Activated CD4-positive, alpha-beta T cell treated with anti-CD3 and anti-CD28 coated beads, Interleukin-2, amount 50 U/mL, for 24 hours (primary cell): ENCODE measurements at places on chromosomes 12 and 14.

GRCh38 chr12:47819896-47820630 lies at the start of gene HDAC7:
TSS of gene HDAC7 (minus strand) at chr12:47819903. CDS start at chr12:47819785, 118 bp downstream.
- DNase-seq, result peak; percentile 49

DNA sequence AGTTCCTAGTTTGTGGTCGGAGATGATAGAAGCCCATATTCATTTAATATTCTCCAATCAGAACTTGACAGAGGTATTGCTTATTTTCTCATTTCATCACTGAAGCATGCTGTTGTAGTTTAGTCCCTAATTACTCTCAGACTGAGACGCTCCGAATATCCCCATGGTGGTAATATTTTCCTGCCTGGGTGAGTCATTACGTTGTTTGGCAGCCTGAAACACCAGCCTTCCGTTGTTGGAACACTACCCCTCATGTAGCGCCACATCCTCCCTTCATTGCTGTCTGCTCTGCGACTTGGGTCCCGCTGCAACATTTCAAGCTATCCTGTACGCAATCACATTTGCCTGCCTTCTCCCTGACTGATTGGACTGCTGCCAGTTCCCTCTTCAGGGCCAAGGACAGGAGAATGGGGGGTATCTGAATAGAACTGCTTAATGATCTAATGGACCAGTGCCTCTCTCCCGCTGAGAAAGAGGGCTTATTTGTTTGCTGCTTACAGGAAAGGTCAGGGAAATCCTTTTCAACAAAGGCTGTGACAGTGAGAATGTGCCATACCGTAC lies 369.1 kb downstream of the NPAS3 start:
- no peak for DNase-seq

- no peak for DNase-seq
These were observed 6.0 kb upstream of the VAMP1 start for GRCh38 chr12:6476489-6476888.

GRCh38 chr14:99670361-99671234 lies 13.5 kb upstream of the CYP46A1 start:
- DNase-seq, result no peak

- DNase-seq, result no peak
These were observed 190.4 kb upstream of the CPNE8 start for GRCh38 chr12:39095636-39096330.

- no peak for DNase-seq
These were observed 256.4 kb downstream of the NUAK1 start for GRCh38 chr12:105882404-105882803.

DNA sequence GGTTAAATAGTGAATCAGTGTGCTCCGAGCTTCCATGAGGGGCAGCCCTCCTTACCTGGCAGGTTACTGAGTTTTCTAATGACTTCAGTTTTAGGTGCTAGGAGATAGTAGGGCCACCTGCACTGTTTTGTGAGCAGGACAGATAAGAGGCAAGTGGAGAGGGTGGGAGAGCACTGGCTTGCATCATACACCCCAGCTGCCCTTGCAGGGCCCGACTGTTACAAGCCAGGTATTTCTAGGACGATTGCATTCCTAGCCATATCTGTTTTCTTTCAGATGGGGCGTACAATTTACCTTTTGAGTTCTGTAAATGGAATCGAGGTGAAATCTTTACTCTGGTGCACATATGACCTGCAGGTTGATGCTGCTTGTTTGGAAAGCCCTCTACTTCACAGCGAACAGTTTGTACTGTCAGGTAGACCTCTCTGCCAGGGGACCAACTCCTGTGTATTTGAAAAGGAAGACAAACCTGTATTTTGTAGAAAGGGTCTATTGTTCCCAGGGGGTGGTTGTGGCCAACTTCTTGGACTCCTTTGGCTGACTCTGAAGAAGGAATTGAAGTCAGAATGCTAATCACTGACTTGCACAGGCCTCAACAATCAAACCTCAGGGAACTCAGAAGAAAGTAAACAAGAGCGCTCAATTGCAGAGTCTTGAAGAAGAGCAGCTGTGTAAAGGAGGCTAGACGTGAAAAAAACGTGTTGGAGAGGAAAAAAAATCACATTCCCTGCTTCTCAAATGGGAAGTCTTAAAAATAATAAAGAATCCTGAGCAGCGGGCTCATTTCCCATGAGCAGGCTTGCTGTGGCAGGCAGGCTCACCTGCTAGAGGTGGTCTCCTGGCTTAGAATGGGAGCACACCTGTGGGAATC lies 57.3 kb downstream of the ETV6 start:
- no peak for DNase-seq

- DNase-seq, result no peak
These were observed 1674.7 kb upstream of the SEL1L start for GRCh38 chr14:83208341-83208740.

DNA sequence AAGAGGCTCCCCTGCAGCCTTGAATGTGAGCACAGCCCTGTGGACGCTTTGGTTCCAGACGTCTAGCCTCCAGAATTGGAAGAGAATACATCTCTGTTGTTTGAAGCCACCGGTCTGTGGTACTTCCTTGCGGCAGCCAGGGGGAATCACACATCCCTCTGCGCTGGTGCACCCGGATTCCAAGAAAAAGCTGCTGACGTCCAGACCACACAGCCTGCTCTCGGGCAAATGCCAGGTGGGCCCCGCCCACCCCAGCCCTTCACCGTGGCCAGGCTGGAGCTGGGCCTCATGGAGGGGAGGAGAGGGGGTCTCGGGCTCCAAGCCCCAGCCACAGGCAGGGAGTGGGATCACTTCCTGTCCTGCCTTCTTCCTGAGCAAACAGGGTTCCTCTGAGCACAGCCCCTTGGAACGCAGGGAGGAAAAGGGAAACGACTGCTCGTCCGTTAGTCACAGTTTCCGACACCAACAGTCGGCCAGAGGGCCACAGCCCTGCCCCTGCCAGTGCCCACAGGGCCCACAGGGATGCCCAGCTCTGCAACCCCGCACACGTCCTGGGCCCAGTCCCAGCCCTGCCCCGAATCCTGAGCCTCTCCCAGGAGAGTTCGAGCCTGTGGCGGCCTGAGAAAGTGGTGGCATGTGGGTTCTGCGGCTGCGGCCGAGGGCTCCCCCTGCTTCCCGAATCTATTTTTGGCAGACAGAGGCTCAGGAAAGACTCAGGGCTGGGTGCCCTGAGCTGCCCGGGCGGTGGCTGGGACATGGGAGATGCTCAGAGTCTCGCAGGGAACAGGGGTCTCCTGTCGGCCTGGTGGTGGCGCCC lies 85.3 kb downstream of the RFLNA start:
- DNase-seq, result no peak

DNA sequence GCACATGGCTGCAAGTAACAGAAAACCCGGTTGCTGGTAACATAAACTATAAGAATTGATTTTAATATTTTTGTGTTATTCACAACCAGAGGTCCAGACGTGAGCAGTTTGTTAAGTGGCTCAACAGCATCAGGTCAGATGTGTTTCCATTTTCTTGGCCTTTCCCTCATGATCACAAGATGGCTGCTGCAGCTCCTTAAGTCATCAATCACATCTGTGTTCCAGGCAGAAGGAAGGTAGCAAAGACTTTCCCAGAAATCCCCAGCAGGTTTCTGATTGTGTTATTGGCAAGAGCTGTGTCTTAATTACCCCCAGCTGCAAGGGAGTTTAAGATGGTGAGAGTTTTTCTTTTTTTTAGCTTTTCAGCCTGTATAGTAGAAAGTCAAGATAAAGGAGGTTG lies 40.4 kb upstream of the MYL2 start:
- DNase-seq, result no peak
